ENCODE measurements at places on chromosomes 5 and 9. TPM values are rescaled to one million over a fixed set of nuclear protein-coding genes. Genes with fewer than 3 reads are reported as not detected.

GDA gene
- 1.2 TPM for total RNA-seq

ANKRD18A gene
- 9.2 TPM for total RNA-seq

PCDHB14 gene
- 0.07 TPM for total RNA-seq

NEURL1B gene
- total RNA-seq, result 4.5 TPM

ADGRD2 gene
- not detected for total RNA-seq

SIT1 gene
- total RNA-seq, result not detected

ACO1 gene
- total RNA-seq, result 27.8 TPM

ORM2 gene
- total RNA-seq, result not detected

NUDCD2 gene
- total RNA-seq, result 36.6 TPM

Measured in A549 treated with GW870086 at 1 μM for 4 hours (cell line).